Myocyte (in vitro differentiated cells): ENCODE measurements at places on chromosomes 1 and 21.
A peak's percentile ranks its signal among the peaks of the same experiment; 100 is the strongest.

DNA sequence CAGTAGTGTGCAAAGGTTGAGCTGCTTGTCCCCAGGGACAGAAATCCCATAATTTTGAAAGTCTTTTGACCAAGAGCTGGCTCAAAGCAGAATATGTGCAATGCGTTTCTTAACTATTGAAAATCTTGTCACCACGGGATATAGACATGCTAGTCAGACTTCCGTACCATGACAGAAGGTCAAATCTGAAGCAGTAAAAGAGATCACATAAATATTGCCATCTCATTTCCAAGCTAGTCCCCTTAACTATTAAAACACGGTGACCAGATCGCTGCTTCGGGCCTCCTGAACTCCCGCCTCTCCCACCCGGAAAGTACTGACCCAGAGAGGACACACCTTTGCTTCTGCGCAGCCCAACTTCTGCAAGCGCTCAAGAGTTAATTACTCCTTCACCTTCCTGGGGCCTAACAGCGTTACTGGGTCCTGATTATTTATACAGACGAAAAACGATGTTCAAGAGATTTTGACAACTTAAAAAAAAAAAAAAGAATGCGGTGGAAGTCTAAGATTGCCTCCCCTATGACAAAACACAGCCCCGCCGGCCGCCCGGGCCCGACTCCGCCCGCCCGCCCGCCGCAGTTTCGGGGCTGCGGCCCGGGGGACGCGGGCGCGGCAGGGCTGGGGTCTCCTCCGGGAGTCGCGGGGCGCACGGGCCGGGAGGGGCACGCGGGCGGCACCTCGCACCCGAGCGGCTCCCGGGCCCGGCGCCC, 692 bp downstream of the SORT1 start:
- no peak for DNase-seq

DNA sequence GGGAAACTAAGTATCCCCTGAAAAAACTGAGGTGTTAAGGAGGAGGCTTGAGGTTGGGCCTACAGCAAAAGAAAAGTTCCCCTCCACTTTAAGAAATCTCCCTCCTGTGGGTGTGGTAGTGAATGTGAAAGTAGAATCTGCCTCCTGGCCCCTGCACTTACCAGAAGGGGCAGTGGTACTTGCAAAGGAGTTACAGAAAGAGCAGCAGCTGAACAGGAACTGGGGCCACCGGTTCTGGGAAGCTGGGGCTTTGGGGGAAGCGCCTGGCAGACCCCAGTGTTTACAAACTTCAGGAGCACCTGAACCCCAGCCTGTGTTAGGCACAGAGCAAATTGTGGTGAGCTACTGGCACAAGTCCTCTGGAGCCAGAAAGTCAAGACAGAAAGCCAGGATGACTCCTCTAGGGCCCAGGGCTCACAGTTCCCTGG, 250.2 kb upstream of the FGGY start:
- DNase-seq, result no peak

- DNase-seq, result peak; percentile 71
Measured at GRCh38 chr21:25561668-25562641, 45.3 kb downstream of the MRPL39 start.

DNA sequence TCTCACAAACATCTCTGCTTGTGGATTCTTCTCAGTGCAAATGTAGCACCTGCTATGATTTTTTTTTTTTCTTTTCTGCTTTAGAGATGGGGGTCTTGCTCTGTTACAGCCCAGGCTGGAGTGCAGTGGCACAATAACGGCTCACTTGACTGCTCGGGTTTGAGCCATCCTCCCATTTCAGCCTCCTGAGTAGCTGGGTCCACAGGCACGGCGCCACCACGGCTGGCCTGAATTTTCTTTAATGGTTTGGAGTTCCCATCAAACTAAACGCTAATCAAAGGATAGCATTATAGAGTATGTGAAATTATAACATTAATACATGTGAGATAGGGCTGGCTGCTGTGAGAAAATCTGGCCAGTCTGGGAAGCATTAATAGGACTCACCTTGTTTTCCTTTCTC, 7.2 kb upstream of the PTGER3 start:
- DNase-seq, result no peak

DNA sequence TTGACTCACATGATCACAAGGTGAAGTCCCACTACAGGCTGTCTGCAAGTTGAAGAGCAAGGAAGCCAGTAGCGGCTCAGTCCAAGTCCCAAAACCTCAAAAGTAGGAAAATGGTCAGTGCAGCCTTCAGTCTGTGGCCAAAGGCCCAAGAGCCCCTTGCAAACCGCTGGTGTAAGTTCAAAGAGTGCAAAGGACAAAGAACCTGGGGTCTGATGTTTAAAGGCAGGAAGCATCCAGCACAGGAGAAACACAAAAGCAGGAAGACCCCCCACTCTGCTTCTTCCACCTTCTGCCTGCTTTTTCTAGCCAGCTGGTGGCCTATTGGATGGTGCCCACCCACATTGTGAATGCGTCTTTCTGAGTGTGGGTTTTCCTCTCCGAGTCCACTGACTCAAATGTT, 2222.6 kb downstream of the MRPL39 start:
- no peak for DNase-seq

- no peak for DNase-seq
Measured at GRCh38 chr1:86582161-86582560, 35.3 kb downstream of the CLCA4 start.
